Neural crest cell (in vitro differentiated cells): ENCODE measurements at places on chromosomes 3 and 15. TPM values are rescaled to one million over a fixed set of nuclear protein-coding genes. Genes with fewer than 3 reads are reported as not detected.

The SCN5A gene
- 0.41 and 1.2 TPM in 2 replicates for total RNA-seq

The CEP152 gene
- total RNA-seq = 17.4 and 17.5 TPM in 2 replicates

- no peak overlapping the region for H3K4me3 ChIP-seq
- H3K36me3 ChIP-seq = peaks cover 5% of the 10 kb centered on the region
- DNase-seq = no peak
- no peaks in the 10 kb centered on the region for H3K4me1 ChIP-seq
- H3K27ac ChIP-seq = no peak overlapping the region
These were observed 137.3 kb upstream of the TGFBR2 start for GRCh38 chr3:30469133-30469532.

- no peak for DNase-seq
- no peaks in the 10 kb centered on the region for H3K27me3 ChIP-seq
- H3K4me1 ChIP-seq = peaks cover 5% of the 10 kb centered on the region
These were observed 41.3 kb upstream of the ICE2 start for GRCh38 chr15:60520013-60520824.

DNA sequence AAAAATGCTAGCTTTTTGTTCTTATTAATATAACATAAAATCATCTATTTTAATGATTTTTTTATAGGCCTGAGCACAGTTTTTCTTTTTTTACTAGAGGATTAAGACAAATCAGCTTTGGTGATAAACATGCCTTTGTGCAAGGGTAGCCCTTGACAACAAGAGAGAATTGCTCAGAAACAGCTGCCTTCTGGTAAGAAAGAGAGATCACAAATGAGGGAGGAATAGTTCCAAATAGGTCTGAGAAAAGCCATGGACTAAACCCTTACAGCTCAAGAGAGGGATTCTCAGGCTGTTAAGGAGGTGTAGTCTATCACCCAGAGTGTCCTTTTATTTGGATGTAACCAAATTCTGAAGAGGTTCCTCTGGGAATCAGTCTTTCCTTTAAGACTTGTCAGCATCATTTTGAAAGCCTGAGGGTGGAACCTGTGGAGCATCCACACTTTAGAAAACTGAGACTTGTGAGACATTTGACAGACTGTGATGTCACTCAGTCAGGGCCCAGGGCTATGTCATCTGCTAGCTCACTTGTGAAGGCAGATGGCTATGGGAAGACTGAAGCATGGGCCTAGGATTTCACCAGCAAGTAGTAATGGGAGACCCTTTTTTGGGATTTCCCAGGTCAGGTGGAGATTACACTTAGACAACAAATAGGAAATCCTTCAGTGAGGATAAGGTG lies 102.9 kb upstream of the KCNAB1 start:
- H3K4me1 ChIP-seq = peaks cover 12% of the 10 kb centered on the region

DNA sequence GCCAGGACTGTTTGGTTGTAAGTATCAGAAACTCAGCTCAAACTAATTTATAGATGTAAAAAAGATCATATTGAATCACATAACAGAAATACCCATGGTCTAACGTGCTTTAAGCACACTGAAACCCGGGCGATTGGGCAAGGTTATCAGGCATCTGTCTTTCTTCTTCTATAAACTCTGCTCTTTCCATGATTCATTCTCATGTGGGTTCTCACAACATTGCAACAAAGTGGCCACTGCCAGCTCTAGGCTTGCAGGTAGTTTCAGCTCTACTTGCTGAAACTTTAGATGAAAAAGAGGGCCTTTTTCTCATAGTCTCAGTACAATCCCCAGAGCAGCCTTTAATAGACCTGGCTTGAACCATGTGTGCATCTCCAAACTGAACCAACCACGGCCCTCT lies 456.1 kb downstream of the MFSD1 start:
- peaks cover under 1% of the 10 kb centered on the region for H3K36me3 ChIP-seq
- peaks cover 77% of the 10 kb centered on the region for H3K27me3 ChIP-seq
- DNase-seq = no peak
- H3K27ac ChIP-seq = no peak overlapping the region
- H3K4me3 ChIP-seq = no peak overlapping the region
- H3K4me1 ChIP-seq = no peaks in the 10 kb centered on the region
